NCI-H510A (cell line): ENCODE measurements at places on chromosomes 5 and 9.

GRCh38 chr5:68347536-68347935 is 132.0 kb downstream of the PIK3R1 start:
- DNase-seq = no peak

DNA sequence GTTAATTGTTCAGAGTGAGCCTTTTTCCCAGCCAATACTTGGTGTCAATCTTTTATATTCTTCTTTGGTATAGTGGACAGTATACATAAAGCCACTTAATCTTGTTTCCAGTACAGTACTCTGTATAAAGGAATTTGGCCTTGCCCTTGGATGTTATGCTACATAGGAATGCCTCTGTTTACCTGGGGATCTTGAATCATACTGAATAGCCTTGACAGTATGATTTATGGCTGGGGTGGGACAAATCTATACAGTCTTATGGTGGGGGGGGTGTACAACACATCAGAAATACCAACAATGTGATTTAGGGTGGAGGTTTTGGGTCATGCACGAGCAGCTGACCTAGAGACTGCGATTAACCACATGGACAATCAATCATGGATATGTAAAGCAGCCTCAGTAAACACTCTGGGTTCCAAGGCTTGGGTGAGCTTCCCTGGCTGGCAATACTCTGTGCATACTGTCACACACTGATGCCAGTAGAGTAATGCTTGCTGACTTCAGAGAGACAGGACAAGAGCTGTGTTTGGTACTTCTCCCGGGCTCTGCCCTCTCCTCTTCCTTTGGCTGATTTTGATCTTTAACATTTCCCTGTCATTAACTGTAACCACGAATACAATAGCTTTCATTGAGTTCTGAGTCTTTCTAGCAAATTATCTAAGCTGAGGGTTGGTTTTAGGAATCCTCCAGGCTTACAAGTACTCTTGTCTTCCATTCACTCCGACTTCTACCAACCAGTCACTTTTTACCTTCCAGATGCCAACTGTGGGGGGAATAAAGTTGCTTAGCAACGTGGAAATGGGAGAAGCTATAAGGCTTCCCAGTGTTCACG is 84.6 kb downstream of the IARS1 start:
- DNase-seq = no peak

- no peak for DNase-seq
These were observed 84.9 kb downstream of the RGS3 start for GRCh38 chr9:113548221-113549041.

DNA sequence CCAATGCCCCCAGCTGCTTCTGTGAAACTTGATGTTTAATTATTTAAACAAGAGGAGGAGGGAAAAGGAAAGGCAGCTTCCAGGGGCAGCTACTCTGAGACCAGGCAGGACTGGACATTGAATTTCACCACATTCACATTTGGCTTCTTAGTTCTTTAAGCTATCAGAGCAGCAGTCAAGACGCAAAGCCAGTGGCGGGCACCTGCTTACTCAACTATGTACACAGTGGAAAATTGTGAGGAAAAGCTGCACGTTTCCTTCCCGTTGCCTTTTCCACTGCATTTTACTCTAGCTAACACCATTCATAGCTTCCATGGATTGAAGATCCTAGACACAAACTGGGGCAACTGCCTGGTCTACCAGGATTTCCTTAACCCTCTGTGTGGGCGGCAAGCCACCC is 200.3 kb downstream of the ERCC6L2 start:
- no peak for DNase-seq

GRCh38 chr5:82339792-82340191 is 61.6 kb upstream of the RPS23 start:
- no peak for DNase-seq

- no peak for DNase-seq
These were observed 101.7 kb downstream of the LMNB1 start for GRCh38 chr5:126878634-126879033.

- no peak for DNase-seq
These were observed 11.3 kb downstream of the IL4 start for GRCh38 chr5:132684922-132685720.

DNA sequence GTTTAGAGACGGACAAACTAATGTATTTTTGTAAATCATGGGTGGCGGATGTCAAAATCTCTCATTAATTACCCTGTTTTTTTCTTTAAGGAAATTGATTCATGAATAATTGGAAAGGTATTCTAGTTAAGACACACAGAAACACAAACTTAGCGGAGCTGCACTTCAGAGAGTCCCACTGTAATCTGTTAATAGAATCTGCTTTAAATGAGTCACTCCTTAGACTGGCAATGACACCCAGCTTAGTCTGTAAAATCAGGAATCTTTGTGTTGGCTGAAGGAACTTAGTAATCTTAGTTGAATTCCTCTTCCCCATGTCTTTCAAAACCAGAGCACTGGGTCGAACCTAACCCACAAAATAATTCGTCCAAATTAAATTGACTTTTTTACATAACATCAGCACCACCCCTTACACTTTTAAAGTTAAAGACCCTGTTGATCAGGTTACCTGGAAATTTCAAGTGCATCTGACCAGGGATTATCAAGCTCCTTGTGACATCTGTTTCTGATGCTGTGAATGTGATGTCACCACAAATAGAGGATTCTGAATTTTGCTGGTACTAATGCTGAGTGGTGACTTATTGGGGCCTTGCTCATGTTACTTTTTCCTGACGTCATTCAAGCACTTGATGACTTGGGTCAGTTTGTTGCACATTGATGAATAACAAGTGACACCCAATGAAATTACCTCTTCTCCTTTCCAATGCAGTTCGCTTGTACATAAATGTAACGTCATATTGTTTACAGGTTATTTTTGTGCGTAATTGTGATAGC is 313.6 kb downstream of the KCTD16 start:
- no peak for DNase-seq

DNA sequence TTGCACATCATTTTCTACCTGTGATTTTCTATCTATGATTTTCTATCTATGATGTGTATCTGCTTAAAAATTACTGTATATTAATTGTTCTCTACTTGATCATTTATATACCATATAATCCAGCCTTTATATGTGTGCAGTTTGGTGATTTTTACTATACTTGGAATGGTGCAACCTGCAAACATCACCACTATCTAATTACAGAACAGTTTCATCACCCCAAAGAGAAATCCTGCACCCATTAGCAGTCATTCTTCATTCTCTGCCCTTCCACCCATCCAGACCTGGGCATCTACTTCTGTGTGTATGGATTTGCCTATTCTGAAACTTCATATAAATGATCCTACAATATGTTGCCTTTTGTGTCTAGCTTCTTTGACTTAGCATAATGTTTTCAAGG is 51.3 kb downstream of the CARTPT start:
- no peak for DNase-seq

DNA sequence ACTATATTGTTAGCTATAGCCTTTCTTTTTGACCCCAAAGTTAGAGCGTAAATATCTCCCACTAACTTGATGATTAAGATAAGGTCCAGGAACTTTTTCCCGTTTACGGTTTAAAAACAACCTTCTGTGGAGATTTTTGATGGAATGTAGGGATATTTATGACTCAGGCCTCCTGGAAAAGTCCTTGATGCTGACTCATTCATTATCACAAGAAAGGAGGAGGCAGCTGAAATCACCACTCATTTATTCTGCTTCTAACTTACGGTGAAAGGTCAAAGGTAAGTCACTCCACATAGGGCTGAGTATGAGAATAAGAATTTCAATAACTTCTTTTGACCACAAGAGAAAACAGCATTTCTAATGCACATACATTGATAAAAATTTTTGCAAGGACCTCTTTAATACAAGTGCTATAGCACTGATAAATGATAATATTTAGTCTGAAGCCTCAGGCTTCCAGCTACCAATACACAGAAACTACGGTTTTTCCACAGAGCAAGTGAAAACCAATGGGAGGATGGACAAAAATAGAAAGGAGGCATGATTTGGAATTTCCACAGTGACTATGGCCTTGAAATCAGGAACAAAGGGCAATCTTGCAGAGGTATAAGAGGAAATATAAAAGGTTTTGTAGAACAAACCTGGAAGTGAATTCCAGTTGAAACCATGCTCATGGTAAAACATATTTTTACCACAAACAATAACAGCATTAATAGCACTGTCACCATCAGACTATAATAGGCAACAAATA is 146.5 kb downstream of the PPP2R2B start:
- no peak for DNase-seq

GRCh38 chr5:114223866-114224265 is 138.0 kb upstream of the KCNN2 start:
- DNase-seq = no peak

DNA sequence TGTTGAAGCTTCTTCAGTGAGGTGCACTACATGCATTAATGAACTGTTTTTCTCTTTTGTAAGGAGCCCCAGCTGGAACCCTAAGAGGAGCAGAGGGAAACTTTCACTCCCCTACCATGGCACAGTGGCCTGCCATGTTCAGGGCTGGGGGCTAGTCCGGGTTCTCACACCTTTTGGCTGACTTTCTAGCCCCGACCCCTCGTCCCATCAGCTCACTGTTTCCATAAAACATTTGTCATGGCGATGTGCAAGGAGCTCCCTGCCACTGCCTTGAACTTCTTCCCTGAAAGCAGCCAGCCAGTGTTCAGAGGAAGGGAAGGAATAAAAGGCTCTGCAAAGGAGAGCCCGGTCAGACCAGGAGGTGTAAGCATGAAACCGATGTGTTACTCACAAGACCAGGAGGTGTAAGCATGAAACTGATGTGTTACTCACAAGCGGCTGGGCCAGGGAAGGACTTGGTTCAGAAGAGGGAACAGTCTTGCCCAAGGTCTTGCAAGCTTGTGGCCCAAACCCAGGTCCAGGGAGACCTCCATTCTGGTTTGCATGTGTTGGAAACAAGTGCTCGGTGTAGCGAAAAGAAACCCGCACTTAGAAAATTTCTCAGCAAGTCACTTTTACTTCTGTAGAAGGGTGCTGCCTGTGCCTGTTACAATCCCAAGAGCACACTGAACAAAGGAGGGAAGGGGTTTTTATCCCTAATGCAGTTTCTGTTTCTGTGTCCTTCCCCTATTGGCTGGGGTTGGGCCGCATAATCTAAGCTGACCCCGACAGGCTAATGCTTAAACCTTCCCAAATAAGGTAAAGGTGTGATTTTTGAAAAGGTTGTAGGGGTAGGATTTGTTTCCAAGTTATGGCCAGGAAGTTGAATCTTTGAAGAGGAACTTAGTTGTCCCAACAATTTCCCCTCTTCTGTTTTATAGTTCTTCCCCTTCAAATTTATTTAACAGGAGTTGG is 3.4 kb upstream of the ABO start:
- no peak for DNase-seq

DNA sequence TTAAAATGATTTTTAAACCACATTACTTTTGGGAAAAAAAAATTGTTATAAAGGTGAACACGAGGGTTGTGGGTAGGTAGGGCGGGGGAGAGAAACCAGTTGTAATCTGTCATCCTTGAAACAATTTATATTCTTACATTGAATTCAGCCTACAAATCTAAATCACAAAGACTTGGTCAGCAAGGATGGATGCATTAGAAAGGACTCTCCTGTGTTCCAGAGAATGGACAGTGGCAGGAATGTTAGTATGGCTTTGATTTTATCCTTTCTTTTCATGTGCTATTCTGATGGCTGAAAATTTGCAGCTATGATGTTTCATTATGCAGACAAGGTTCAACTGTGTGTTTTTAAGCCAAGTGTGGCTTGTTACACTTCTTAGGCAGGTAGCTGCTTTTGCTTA is 234.7 kb downstream of the SLF1 start:
- no peak for DNase-seq

GRCh38 chr9:132901858-132902831 is 23.4 kb downstream of the SPACA9 start:
- DNase-seq = no peak

DNA sequence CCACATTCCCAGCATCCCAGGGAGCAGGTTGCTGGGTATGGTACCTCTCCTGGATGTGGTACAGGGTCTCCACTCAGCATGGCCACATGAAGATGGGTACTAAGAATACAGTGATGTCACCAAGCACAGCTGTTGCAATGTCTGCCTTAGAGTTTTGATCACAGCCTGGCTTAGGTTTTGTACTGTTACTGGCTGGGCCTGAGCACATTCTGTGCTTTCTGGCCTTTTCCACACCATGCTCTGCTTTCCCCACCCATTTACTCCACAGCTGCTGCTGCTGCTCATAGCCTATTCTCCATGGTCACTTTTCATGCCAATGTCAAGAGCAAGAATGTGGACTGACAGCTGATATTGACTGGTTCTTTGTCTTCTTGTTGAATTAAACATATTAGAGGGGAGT is 481.9 kb downstream of the ARHGEF28 start:
- no peak for DNase-seq

DNA sequence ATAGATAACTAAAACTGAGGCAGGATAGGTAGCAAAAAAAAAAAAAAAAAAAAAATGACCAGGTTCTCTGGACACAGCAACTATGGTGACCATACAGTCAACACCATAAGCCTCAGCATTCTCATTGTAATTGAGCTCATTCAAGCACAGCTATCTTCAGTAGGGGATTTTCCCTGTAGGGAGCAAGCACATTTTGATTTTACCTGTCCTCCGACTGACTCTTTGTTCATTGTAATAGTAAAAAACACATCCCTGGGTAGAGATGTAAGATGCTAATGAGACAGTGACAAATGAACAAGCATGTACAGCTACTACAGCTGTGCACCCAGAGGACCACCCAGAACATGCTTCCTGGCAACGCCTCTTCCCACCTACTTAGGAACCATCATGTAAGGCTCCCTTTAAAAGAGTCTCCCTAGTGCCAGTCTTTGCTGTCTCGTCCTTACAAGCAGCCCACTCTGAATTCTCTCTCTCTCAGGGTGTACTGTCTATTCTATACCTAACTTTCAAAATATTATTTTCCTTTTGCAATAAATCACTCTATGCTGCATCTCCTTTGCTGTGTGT is 65.0 kb upstream of the FBXW11 start:
- DNase-seq = no peak

GRCh38 chr5:87899208-87899661 is 369.4 kb downstream of the TMEM161B start:
- DNase-seq = no peak

DNA sequence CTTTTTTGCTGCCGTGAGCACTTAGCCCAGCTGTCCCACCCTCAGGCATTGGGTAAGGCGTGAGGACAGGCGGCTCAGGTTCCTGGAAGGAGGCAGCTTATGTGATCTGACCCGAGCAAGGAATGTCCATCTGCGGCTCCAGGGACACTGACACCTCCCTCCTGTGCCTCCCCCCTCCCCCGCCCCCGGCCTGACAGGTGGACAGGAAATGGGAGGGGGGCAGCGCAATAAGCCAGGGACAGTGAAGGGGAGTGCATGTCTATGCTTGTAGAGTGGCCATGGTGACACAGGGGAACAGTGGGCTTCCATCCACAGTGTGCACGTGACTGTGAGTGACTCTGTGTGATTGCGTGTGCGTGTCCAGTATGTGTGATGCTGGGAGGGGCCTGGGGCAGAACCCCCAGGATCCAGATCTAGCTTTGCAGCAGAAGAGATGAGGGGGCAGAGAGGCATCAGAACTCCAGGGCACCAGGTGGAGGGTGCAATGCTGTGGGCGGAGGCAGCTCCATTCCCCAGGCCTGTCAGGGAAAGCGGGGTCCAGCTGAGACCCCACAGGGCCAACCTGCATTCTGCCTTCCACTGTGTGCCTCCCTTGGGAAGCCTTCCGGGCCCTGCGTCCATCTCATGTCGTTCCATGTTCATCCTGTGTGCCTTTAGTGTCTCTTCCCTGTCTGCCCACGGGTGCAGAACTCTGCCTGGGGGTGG is 30.5 kb downstream of the CNTFR start:
- DNase-seq = no peak

- DNase-seq = no peak
These were observed 184.3 kb downstream of the CTNND2 start for GRCh38 chr5:11719888-11720481.
